NCI-H1092 (cell line): ENCODE measurements at places on chromosomes 3 and 15.

GRCh38 chr3:98647197-98647596 lies 53.8 kb upstream of the CPOX start:
- DNase-seq: no peak

DNA sequence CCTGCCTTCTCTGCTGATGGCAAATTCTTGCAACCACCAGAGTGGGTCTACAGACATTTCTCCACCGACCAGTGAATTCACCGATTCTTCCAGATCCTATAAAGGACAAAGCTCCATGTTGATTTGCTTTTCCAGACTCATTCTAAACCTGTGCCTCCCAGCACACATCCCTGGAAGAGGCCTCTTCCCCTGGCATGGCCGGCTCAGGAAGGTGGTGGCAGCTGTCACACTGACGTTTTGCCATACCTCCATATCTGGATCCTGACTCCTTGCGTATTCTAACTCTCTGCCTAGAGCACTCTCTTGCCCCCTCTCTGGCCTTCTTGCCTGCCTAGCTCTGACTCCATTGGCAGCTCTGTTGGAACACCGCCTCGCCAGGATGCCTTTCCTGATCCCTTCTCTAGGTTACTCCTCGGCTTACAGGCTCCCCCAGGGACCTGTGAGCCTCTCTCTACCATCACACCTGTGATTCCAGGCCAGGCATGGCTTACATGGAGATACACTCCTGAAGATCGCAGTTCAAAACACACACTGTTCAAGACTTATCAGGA lies 31.0 kb downstream of the SLCO2A1 start:
- no peak for DNase-seq

- DNase-seq: no peak
Observed at GRCh38 chr15:60590935-60591495, 112.1 kb upstream of the ICE2 start.

GRCh38 chr3:120875989-120876388 lies 32.0 kb upstream of the STXBP5L start:
- no peak for DNase-seq

DNA sequence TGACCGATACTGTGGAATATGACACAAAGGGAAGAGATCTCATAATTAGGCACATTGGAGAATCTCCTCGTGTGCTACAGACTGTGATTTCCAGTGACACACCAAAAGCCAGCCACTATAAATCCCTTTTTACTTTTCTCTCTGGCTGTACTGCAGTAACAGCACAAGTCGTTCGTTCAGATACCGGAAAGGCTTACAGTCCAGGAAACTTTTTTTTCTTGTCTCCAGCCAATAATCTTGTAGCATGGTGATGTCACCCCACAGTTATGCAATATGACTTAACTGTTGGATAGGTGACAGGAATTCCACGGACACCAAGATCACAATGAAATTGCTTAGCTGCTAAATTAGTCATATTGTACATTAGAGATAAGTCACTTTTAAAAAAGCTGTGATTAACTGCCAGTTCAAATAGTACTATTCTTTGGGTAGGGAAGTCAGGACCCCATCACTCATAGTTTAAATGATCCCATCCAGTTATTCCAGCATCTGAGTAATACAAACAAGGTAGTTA lies 36.3 kb upstream of the TSC22D2 start:
- DNase-seq: no peak

GRCh38 chr3:196537319-196537984 lies 22.3 kb upstream of the SMCO1 start:
- no peak for DNase-seq

GRCh38 chr3:127637546-127637945 lies 8.6 kb downstream of the PODXL2 start:
- no peak for DNase-seq

DNA sequence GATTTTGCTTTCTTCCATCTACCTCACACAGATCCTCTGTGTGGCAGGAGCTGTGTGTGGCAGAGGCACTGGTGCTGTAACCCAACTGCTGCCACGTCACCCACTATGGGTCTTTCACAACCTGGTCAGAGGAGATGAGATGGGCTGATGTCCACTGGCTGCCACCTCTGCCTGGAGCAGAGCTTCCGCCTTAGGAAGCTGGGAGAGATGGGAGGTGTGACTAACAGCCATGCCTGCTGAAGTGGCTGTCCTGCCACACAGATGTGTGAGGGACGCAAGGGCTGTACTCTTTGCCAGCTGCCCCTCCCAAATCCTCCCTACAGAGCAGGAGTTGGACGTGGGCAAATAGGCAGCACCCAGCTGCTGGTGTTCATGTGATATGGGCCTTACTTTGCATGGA lies 329.5 kb downstream of the GABRB3 start:
- no peak for DNase-seq

- no peak for DNase-seq
Observed at GRCh38 chr3:12841970-12842328, 584 bp upstream of the RPL32 start.

- no peak for DNase-seq
Observed at GRCh38 chr3:148789146-148789545, 38.5 kb upstream of the CPB1 start.

- DNase-seq: peak; percentile 55
Observed at GRCh38 chr15:43903864-43904290, 77.1 kb downstream of the WDR76 start.

DNA sequence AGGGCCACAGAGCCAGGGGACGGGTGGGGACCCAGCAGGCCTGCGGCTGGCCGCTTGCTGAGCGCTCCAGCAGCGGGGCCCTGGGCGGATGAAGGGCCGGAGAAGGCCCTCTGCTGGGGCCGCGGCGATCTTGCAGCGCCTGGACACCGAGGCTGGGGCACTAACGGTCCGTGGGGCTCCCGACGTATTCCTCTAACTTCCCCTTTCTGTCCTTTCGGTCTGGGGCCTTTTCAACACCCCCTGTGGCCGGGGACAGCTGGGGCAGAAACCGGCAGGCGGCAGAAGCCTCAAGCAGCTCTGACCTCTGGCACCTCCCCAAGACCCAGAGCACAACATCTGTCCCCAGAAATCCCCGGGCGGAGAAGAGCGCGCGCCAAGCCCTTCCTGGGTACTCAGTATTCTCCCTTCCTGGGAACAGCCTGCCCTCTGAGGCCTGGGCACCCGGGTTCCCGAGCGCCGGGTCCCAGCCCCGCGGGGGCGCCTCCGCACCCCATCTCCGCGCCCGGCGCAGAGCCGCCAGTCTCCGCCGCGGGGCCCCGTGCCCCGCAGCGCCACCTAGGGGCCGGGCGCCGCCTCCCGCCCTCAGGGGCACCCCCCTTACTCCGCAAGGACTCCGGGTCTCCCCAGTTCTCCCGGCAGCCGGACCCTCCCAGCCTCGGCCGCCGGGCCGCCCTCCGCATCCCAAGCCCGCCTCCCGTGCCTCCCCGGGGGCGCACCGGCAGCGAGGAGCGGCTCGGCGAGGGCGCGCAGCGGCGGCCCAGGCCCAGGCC lies 582 bp upstream of the SLCO3A1 start:
- DNase-seq: peak; percentile 51

GRCh38 chr15:77503240-77503639 lies 82.6 kb downstream of the HMG20A start:
- DNase-seq: no peak

GRCh38 chr15:91803260-91803659 lies 50.2 kb upstream of the SLCO3A1 start:
- no peak for DNase-seq

DNA sequence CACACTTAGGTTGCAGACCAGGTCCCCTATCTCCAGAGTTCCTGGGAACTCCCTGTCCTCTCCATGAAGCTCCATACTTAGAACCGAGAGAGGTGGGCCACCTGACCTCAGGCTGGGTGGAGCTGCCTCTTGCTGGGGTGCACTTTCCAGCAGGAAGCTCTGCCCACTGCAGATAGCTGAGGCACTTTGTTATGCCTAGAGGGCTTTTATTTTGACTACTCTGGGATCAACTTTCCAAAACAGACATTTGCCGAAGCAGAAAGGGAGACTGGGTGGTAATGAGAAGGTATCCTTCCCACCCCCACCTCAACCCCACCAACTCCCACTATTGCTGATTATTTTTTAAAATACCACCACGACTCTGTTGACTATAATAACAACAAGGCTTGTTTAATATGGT lies 54.7 kb downstream of the CLDN11 start:
- no peak for DNase-seq
